ENCODE measurements at places on chromosomes 4 and X. TPM values are rescaled to one million over a fixed set of nuclear protein-coding genes. Genes with fewer than 3 reads are reported as not detected.

The SH3BP2 gene
- total RNA-seq = 21.3 TPM

- H3K36me3 ChIP-seq = no peaks in the 10 kb centered on the region
- H3K27me3 ChIP-seq = no peaks in the 10 kb centered on the region
- no peak overlapping the region for H3K27ac ChIP-seq
- H3K4me3 ChIP-seq = no peak overlapping the region
- no peak for DNase-seq
- H3K4me1 ChIP-seq = no peaks in the 10 kb centered on the region
Measured at GRCh38 chrX:2542826-2543521, 42.2 kb upstream of the DHRSX start.

The BCORL1 gene
- 7.6 TPM for total RNA-seq

DNA sequence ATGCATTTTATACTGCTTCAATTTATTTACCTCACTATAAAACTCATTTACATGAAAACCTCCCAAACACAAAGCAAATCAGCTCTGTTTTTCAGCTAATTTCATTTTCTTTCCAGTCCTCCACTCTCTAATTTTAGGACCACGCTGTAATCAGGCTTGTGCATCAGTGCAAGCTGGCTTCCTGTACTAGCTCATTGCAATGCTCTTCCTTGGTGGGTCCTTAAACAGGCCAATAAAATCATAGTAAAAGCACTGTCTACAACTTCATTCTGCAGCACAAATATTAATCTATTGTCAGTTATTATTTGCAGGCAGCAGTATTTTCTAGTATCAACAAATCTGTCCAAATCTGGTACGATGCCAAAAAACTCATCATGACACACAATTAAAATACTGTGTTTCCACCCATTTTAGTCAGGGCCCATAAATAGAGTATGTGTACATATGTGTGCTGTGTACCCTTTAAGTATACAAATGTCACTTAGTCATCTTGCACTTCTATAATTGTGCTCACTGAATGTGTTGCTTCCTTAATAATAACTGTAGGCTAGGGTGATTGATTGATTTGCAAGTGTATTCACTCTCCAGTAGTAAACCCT, 178.2 kb upstream of the HCCS start:
- no peak for DNase-seq
- no peak overlapping the region for H3K27ac ChIP-seq
- no peaks in the 10 kb centered on the region for H3K4me1 ChIP-seq
- H3K36me3 ChIP-seq = no peaks in the 10 kb centered on the region
- H3K27me3 ChIP-seq = no peaks in the 10 kb centered on the region

GRCh38 chr4:178165951-178166308, 723.7 kb upstream of the AGA start:
- no peaks in the 10 kb centered on the region for H3K4me1 ChIP-seq
- H3K27me3 ChIP-seq = no peaks in the 10 kb centered on the region
- no peak for DNase-seq
- no peak overlapping the region for H3K27ac ChIP-seq

All from ovary (tissue), 10 donors.